ENCODE measurements at places on chromosomes 16 and 17.
A peak's percentile ranks its signal among the peaks of the same experiment; 100 is the strongest.

- peak; percentile 31 for DNase-seq
These were observed 3.3 kb downstream of the HNF1B start for GRCh38 chr17:37741341-37742115.

GRCh38 chr17:8402921-8403536 lies 5.4 kb upstream of the RNF222 start:
- no peak for DNase-seq

GRCh38 chr17:18937981-18938691 lies 13.8 kb upstream of the SLC5A10 start:
- DNase-seq: no peak

GRCh38 chr17:56648806-56649205 lies 55.3 kb downstream of the NOG start:
- no peak for DNase-seq

DNA sequence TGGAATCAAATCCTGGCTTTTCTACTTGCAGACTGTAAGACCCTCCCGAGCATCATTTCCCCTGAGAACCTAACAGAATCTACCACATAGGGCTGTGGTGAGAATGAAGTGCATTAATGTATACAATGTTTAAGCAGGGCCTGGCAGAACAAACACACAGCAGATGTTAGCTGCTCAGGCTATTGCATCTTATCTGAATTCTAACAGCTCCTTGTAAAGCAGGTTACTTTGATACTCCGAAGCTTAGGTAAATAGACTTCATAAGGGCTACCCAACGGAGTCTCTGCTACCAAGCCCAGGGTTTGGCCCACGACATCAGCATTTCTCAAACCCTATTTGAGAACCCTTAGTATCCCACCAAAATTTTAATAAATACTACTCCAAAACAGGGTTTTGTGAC lies 24.4 kb upstream of the NOS2 start:
- DNase-seq: peak; percentile 13

GRCh38 chr16:19755268-19755667 lies 37.2 kb downstream of the IQCK start:
- DNase-seq: no peak

GRCh38 chr17:20074001-20074400 lies 64.8 kb downstream of the SPECC1 start:
- DNase-seq: no peak

GRCh38 chr17:32684087-32684958 lies 192.6 kb downstream of the MYO1D start:
- no peak for DNase-seq

DNA sequence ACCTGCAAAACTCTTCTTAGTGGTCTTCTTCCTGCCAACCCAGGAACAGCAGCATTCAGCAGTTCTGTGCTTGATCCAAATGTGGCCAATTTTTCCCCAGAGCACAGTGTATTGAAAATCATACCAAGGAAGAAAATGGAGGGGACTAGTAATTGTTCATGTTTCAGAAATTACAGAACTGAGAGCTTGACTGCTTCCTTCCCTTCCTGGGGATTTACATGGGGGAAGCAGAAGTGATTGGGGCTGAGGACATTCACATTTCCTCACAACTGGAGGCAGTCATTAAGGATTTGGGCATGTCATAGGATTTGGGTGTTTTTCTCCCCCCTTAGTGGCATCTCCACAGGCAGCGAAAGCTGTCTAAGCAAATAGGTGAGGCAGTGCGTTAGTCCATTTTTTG lies 19.7 kb downstream of the CIITA start:
- no peak for DNase-seq

GRCh38 chr16:19486051-19486450 lies 35.8 kb downstream of the GDE1 start:
- no peak for DNase-seq

- DNase-seq: peak; percentile 78
These were observed 12.8 kb downstream of the ZNF778 start for GRCh38 chr16:89230255-89230654.

- no peak for DNase-seq
These were observed 24.3 kb downstream of the MGRN1 start for GRCh38 chr16:4648917-4649316.

GRCh38 chr16:69187446-69188235 lies 677 bp downstream of the SNTB2 start:
- DNase-seq: peak; percentile 56

DNA sequence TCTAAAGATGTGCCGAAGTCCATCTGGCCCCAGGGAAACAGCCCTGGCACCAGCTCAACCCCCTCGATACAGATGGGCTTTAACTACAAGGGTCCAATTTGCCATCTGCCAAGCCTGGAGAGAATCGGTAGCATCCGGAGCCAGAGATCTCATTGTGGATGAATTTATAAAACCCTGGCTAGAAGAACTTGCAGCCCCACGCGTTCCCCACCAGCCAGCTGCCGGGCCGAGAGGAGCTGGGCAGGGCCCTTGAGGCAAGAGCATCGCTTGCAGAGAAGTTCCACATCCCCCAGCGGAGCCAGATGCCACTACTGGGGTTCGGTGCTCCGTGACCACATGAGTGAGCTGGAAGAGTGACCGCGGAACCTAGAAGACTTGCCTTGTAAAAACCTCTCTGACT lies 65.3 kb upstream of the NOL11 start:
- peak; percentile 100 for DNase-seq

GRCh38 chr16:12833926-12834325 lies 30.2 kb upstream of the CPPED1 start:
- DNase-seq: no peak

GRCh38 chr17:82602986-82603710 lies 45.1 kb downstream of the WDR45B start:
- no peak for DNase-seq

DNA sequence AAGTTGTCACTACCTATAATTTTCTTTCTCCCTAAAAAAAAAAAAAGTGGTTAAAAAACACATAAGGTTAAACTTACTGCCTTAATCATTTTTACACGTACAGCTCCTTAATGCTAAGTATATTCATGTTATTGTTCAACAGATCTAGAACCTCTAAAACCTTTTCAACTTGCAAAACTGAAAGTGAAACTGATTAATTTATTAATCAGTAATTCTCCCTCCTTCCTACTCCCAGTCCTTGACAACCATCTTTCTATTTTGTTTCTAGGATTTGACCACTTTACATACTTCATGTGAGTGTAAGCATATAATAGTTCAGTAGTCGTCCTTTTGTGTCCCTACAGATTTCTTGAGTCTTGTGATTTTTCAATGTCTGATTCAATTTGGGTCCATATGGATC lies 251.4 kb upstream of the KIF2B start:
- DNase-seq: no peak

DNA sequence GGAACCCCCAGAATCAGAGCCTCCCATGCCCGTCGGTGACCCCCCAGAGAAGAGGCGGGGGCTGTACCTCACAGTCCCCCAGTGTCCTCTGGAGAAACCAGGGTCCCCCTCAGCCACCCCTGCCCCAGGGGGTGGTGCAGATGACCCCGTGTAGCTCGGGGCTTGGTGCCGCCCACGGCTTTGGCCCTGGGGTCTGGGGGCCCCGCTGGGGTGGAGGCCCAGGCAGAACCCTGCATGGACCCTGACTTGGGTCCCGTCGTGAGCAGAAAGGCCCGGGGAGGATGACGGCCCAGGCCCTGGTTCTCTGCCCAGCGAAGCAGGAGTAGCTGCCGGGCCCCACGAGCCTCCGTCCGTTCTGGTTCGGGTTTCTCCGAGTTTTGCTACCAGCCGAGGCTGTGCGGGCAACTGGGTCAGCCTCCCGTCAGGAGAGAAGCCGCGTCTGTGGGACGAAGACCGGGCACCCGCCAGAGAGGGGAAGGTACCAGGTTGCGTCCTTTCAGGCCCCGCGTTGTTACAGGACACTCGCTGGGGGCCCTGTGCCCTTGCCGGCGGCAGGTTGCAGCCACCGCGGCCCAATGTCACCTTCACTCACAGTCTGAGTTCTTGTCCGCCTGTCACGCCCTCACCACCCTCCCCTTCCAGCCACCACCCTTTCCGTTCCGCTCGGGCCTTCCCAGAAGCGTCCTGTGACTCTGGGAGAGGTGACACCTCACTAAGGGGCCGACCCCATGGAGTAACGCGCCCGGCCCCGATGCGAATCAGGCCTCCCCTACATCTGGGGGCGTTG lies 4.0 kb downstream of the TPSG1 start:
- no peak for DNase-seq

- peak; percentile 40 for DNase-seq
These were observed 72.7 kb downstream of the PRKCA start for GRCh38 chr17:66375121-66375520.

DNA sequence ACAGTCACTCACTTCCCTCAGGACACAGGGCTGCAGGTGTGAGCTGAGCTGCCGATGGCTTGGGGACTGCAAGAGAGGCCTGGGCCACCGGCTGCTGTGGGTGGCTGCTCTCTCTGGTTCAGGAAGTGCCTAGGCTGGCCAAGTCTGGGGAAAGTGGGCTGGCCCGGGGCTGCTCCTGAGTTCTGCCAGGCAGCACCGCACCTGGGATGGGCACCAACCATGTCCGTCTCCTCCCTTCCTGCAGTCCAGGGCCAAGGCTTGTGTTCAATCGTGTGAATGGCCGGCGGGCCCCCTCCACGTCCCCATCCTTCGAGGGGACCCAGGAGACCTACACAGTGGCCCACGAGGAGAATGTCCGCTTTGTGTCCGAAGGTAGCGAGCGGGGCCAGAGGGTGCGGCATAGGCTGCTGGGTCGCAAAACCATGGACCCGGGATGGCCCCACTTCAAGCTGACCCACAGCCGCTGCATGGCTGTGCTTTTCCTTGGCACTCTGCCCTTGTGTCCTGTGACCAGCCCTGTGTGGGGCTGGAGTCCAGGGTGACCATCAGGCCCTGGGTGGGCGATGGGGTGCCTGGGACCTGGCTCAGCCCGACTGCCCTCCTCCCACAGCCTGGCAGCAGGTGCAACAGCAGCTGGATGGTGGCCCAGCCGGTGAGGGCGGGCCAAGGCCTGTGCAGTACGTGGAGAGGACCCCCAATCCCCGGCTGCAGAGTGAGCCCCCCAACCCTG lies 1.8 kb upstream of the WDR90 start:
- DNase-seq: no peak

DNA sequence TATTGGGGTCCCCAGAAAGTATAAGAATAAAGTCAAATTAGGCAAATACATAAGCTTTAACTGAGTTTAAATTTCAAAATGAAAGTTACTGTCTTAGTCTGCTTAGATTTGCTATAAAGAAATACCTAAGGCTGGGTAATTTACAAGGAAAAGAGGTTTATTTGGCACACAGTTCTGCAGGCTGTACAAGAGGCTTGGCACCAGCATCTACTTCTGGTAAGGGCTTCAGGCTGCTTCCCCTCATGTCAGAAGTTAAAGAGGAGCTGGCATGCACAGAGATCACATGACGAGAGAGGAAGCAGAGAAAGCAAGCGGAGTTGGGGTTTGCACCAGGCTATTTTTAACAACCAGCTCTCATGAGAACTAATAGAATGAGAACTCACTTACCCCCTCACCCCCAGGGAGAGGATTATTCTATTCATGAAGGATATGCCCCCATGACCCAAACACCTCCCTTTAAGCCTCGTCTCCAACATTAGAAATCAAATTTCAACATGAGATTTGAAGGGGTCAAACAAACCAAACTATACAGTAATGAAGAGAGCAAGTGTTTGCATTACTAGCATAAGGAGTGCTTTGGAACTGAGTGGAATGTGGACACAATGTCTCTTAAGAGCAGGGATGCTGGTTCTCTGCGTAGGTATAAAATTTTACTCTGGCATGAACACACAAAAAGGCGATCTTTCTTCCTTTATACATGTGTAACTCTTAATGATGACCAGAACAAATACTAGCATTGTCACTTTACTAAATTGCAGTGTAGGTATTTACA lies 292.8 kb upstream of the PMFBP1 start:
- no peak for DNase-seq

- peak; percentile 99 for DNase-seq
These were observed 4.3 kb downstream of the SPATA2L start for GRCh38 chr16:89697161-89697615.

GRCh38 chr16:1497014-1497598 lies 3.9 kb downstream of the TELO2 start:
- DNase-seq: no peak

DNA sequence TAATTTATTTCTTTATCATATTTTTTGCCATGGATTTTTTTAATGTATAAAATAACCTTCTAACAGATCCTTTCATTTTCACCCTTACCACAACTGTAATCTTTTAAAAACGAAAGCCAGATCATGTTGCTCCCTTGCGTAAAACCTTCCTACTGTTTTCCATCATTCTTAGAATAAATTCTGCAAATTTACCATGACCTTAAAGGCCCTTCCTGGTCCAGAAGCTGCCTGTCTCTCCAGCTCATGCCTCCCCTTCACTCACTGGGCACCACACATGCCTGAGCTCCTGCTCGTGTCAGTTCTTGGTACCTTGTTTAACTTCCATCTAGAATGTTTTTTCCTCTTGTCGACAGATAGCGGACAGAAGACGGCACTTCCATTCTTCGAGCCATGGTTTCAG lies 245.0 kb upstream of the CDH5 start:
- DNase-seq: no peak

- DNase-seq: no peak
These were observed 83.8 kb upstream of the HNF1B start for GRCh38 chr17:37828651-37829124.

DNA sequence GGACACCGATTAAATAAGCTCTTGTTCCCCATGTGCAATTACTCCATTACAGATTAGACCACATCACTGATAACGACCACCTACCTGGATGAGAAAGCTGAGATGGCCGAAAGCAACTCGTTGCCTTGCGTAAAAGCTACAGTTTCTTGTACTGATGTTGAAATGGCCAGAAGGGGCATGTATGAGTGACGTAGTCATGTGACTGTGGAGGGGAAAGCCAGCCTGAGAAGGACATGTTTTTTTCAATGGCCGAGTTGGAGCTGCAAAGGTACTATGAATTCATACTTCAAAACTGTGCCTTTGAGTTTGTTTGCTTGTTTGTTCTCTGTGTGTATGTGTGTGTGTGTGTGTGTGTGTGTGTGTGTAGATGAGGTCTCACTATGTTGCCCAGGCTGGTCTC lies 17.0 kb upstream of the HYDIN start:
- DNase-seq: no peak

- no peak for DNase-seq
These were observed 29.7 kb downstream of the STAT5B start for GRCh38 chr17:42246515-42246914.

GRCh38 chr16:8739151-8739550 lies 58.3 kb downstream of the TMEM186 start:
- DNase-seq: no peak

GRCh38 chr16:74735554-74735953 lies 34.9 kb upstream of the MLKL start:
- no peak for DNase-seq

Data from NCI-H524 (cell line).